ENCODE measurements at places on chromosomes 1 and 21.

- no peak for DNase-seq
Measured at GRCh38 chr1:83511146-83511726, 487.7 kb downstream of the TTLL7 start.

DNA sequence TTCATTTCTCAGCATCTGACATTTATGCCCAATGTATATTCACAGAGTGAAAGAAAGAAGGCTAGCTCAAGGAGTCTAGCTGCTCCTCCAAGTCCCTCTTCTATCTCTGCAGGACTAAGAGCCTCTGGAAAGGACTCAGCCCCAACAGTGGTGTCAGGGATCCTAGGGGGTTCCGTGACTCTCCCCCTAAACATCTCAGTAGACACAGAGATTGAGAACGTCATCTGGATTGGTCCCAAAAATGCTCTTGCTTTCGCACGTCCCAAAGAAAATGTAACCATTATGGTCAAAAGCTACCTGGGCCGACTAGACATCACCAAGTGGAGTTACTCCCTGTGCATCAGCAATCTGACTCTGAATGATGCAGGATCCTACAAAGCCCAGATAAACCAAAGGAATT is 3.7 kb downstream of the LY9 start:
- DNase-seq = no peak

DNA sequence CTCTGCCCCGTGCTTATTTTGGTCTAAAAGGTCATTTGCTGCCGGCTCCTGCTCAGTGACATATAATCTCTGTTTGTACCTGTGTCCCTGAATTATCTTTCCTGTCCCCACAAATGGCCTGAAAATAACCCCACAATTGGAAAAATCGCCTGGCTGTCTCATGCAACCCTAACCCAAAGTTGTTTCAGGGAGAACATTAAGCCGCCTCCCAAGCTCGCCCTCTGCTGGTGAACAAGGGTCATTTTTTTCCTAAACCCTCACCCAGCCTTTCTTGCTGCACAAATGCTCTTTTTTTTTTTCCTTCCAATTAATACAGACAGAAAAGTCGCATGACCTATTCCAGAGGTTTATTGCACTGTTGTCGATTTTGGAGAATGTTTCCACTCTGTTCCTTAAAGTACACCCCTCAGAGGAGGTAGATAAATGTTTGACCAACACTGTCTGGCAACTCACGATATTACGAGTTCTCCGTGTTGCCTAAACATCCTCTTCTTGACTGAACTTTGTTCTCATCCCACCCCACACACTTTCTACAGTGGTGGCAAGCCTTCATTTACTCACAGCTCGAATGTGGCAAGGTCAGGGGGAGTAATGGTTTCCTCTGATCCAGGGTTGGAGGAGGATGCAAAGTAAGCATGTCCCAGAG is 148.7 kb downstream of the ZZZ3 start:
- DNase-seq = peak; percentile 56

- DNase-seq = no peak
Measured at GRCh38 chr1:9700340-9700739, 48.8 kb downstream of the PIK3CD start.

- no peak for DNase-seq
Measured at GRCh38 chr1:184563308-184563707, 176.5 kb downstream of the C1orf21 start.

DNA sequence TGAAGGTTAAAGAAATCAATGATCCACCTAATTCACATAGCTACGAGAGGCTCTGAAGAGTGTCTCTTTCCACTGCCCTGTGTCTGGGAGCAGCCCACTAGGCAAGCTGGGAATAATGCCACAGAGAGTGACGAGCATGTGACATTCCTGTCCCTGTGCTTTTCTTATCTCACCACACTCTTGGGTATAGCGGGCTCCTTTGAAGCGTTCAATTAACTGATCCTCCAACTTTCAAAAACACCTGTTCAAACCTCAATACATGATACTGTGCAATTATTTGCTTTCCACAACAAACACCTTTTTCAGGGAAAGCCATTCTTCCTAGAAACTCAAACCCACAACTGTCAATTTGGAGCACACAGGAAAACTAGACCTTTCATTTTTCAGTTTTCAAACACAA is 43.4 kb downstream of the PLPP3 start:
- no peak for DNase-seq

DNA sequence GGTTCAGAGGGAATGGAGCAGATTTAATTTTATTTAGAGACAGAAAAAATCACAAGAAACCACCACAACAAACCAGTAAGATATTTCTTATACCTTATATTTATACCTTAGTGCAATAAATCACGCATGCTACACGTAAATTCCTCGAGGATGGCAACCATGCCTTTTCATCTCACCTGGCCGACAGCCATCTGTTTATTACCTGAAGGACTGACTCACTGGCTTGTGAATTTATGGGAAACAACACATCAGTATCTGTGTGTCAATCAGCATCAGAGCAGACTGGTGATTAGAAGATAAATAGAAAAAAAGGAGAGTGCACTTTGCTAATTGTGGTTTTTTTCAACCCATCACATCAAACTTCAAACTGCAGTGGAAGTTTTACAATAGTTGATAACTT is 58.4 kb downstream of the S1PR1 start:
- DNase-seq = no peak

DNA sequence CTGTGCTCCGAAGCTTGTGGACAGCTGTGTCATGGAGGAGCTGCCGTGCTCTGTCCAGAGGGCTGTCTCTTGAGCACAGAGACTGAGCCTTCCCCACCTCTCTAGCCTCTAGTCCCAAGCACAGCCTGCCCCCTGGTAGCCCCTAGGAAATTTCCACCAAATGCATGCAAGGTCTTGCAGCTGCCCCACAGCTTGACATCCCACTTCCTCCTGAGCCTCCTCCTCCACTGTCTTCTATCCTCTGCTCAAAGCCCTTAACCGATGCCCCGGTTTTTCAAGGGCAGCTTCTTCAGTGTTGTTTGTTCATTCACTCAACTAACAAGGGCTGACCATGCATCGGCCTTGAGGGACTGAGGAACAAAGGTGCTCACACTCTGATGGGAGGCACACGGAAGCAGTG is 20.6 kb upstream of the PROK1 start:
- DNase-seq = no peak

GRCh38 chr1:70278710-70279109 is 57.5 kb downstream of the SRSF11 start:
- DNase-seq = no peak

GRCh38 chr1:159799446-159799985 is 2.6 kb upstream of the FCRL6 start:
- DNase-seq = no peak

- DNase-seq = no peak
Measured at GRCh38 chr1:247288341-247288740, 32.5 kb downstream of the VN1R5 start.

- no peak for DNase-seq
Measured at GRCh38 chr1:86324130-86324822, 71.8 kb downstream of the ODF2L start.

GRCh38 chr1:170218257-170218650 is 72.5 kb downstream of the NTMT2 start:
- DNase-seq = no peak

DNA sequence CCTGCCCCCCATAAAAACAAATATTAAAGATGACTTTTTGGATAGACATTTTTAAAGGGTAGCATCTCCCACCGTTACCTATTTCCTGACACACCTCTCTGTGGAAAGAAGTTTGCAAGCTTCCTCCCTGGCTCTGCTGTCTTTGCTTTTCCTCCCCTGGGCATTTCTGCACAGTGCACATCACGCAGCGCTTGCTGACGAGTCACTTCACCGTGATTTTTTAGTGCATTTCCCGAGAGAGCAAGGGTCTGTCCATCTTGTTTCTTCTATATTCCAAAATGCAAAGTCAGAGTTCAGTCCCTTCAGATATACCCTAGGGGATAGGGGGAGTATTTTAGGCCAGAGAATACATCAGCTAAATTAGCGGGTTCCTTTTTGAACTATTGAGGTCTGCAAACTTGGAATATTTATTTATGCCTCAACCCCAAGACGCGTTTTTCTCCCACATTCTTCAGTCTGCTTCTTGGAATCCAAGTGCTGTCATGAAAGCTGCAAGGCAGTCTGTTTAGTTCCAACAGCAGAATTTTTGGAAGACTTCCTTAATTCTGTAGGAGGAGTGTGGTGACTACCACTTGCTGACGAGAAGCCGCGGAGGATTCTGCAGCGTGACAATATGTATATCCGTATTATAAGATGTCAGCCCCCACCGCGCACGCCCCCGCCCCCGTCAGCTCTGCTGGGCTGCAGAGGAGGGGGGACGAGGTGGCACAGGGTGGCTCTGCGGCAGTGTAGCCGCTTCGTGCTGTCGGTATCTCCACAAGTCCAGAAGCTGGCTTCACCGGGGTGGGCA is 22.4 kb downstream of the SMYD2 start:
- no peak for DNase-seq

DNA sequence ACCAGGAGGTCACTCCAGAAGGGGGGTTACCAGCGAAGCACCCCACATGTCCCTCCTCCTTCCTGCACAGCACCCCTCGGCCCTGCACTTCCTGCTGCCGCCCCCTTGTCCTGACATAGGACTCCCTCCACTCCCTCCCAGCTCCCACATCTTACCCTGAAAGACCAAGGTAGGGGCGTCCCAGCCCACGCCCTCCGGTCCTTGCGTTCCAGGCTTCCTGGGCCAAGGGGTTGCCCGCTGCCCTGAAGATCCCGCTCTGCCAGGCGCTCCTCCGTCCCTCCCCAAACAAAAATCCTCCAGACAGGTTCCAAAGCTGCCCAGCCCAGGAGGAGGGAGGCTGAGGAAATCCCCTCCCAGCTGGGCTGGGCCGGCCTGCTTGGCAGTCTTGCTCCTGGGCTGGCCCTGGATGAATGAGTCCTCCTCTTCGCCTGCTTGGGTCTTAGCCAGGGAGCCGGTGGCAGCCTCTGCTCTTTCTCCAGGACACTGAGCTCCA is at the start of gene RHBDL2:
TSS of gene RHBDL2 (minus strand) at position 304 of the 493 bp plus-strand sequence. CDS start 22,618 bp downstream, outside the sequence.
- DNase-seq = no peak

GRCh38 chr1:108570128-108570527 is 10.2 kb downstream of the EEIG2 start:
- DNase-seq = peak; percentile 37

GRCh38 chr1:90820745-90821144 is 103.6 kb upstream of the BARHL2 start:
- DNase-seq = no peak

DNA sequence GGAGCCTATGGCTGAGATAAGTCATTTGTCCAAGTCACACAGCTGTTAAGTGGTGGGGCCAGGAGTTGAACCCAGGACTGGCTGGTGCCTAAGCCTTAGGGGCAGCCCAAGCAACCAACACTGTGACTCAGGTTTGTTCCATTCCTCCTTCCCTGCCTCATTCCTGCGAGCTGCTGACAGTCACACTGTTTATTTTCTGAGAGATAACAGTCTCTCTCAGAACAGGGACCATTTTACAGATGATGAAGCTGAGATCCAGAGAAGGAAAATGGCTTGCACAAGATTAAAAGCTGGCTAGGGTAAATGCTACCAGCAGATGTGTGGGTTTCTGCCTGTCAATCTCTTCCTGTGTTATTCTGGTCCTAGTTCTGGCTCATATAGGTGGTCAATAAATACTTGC is 24.3 kb upstream of the TCEA3 start:
- DNase-seq = no peak

DNA sequence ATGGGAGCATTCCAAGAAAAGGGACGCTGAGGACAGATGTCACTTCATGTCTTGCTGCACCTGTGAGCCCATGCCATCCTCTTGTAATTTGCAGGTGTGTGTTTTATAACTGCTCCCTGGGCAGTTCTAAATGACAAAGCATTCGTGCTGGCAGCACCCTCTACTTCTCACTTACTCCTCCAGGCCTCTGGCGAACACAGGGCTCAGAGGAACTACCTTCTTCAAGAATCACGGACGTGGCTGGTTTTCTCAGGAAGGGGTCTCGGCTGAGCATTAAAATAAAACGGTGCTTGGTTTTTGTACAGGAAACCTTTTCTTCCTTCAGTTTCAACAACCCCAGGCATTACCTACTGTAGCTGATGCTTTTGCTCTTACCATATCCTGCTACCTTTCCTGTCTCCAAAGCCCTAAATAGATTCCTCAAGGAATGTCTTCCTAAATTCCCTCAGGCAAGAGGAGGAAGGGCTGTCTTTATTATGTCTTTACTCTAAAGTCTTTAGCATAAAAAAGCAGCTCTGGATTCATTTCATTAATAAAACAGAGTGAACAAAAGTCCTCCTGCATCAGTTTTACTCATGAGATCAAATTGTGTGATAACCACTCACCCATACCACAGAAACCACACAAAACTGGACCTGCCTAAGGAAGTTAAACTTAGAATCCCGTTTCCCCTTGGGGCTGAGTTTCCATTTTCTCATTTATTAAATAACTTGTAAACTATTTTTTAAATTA is 79.0 kb upstream of the MAP10 start:
- DNase-seq = no peak

GRCh38 chr1:236848274-236848923 is 53.3 kb downstream of the MTR start:
- DNase-seq = no peak

- DNase-seq = no peak
Measured at GRCh38 chr1:16014509-16015482, 3.0 kb downstream of the HSPB7 start.

DNA sequence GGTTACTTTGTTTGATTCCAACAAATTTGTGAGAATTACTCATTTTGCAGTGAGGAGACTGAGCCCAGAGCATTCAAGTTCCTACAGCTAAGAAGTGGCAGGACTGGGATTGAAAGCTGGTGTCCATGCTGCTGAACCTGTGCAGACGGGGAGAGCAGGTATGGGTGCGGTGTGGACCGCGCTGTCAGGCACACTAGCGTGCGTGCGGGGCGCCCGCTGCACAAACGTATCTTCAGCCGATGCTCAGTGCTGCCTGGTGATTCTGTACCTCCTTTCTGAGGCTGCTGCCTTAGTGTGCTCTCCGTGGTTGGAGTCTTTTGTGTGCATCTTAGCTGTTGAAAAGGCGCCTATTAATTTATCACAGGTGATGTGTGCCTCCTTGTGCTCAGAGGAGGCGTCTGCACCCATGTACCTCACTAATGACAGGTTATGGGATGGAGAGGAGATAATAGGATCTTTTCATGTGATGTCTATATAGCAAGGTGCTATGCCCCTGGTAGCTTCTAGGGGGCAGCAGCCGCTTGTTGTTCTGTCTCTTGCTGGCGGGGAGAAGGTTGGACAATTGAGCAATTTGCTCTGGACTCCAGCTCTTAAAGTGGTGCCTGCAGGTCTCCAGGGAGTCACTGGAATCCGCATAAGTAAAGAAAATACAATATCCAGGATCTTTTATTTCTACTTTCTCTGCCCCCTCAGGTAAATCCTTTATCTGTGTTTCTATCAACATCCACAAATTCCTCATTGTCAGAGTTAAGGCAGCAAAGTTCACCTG is 32.5 kb downstream of the PEX14 start:
- DNase-seq = peak; percentile 69
